ENCODE measurements at places on chromosomes 6 and 20. TPM values are rescaled to one million over a fixed set of nuclear protein-coding genes. Genes with fewer than 3 reads are reported as not detected.

- no peaks in the 10 kb centered on the region for H3K27me3 ChIP-seq
- no peak for DNase-seq
- no peak overlapping the region for H3K4me3 ChIP-seq
- H3K4me1 ChIP-seq, result no peaks in the 10 kb centered on the region
Measured at GRCh38 chr20:19649041-19649440, 109.0 kb upstream of the RIN2 start.

DNA sequence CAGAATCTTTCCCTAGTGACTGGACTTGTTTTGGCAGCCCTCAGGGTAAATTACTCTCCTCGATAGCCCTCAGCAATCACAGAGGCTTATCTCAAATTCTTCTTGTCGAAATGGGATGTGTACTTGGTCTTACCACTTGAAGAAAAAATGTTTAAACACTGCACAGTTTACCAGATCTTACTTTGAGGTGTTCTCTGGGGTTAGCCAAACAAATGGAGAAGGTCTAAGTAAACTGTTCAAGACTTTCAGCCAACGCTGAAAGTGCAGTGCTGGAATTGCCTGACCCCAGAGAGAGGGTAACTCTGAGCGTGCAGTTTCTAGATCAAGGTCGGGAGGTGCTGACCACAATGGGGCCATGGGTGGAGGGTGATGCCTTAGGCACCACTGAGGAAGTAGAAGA lies 39.2 kb downstream of the MYLIP start:
- no peaks in the 10 kb centered on the region for H3K4me1 ChIP-seq
- no peak overlapping the region for H3K27ac ChIP-seq
- H3K36me3 ChIP-seq, result no peaks in the 10 kb centered on the region
- H3K27me3 ChIP-seq, result no peaks in the 10 kb centered on the region
- no peak for DNase-seq

- no peak overlapping the region for H3K27ac ChIP-seq
- no peaks in the 10 kb centered on the region for H3K36me3 ChIP-seq
- no peak for DNase-seq
- H3K4me1 ChIP-seq, result no peaks in the 10 kb centered on the region
- H3K4me3 ChIP-seq, result no peak overlapping the region
Measured at GRCh38 chr6:77573843-77574242, 79.0 kb upstream of the MEI4 start.

GRCh38 chr20:20454367-20454766 lies 86.5 kb downstream of the INSM1 start:
- no peaks in the 10 kb centered on the region for H3K36me3 ChIP-seq
- H3K27ac ChIP-seq, result no peak overlapping the region
- H3K27me3 ChIP-seq, result no peaks in the 10 kb centered on the region
- no peak overlapping the region for H3K4me3 ChIP-seq
- no peaks in the 10 kb centered on the region for H3K4me1 ChIP-seq

- peak overlapping the region; percentile 33 for H3K27ac ChIP-seq
- no peak overlapping the region for H3K4me3 ChIP-seq
- no peaks in the 10 kb centered on the region for H3K27me3 ChIP-seq
- DNase-seq, result no peak
- no peaks in the 10 kb centered on the region for H3K36me3 ChIP-seq
Measured at GRCh38 chr6:74606582-74607071, 599.2 kb downstream of the COL12A1 start.

GNRH2 gene
- not detected for total RNA-seq

GRCh38 chr6:33315793-33316602 lies 1.5 kb downstream of the ZBTB22 start:
- no peak overlapping the region for H3K4me3 ChIP-seq
- no peak for DNase-seq
- peak overlapping the region; percentile 98 for H3K27ac ChIP-seq
- H3K36me3 ChIP-seq, result no peaks in the 10 kb centered on the region
- no peaks in the 10 kb centered on the region for H3K27me3 ChIP-seq
- peaks cover 4% of the 10 kb centered on the region for H3K4me1 ChIP-seq

SOX4 gene
- total RNA-seq, result 18.2 TPM

- H3K36me3 ChIP-seq, result no peaks in the 10 kb centered on the region
- H3K27me3 ChIP-seq, result no peaks in the 10 kb centered on the region
Measured at GRCh38 chr20:61980647-61981583, 84.8 kb downstream of the TAF4 start.

DNA sequence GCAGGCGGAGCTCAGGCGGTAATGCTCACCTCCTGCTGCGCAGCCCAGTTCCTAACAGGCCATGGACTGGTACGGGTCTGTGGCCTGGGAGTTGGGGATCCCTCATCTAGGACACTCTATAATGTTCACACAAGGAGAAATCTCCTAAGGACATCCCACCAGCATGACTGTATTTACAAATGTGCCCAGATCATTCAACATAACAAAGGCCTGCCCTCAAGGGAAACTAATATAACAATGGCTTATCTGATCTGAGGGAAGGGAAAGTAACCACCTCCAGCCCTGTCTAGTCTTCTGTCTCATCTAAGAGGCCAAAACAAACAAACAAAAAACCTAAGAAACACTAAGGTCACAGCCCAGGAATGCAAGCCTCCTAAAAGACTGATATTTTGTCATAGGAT lies 232.8 kb downstream of the RNGTT start:
- H3K27ac ChIP-seq, result no peak overlapping the region
- DNase-seq, result no peak
- H3K36me3 ChIP-seq, result no peaks in the 10 kb centered on the region
- H3K27me3 ChIP-seq, result no peaks in the 10 kb centered on the region

VSX1 gene
- total RNA-seq, result not detected

DNA sequence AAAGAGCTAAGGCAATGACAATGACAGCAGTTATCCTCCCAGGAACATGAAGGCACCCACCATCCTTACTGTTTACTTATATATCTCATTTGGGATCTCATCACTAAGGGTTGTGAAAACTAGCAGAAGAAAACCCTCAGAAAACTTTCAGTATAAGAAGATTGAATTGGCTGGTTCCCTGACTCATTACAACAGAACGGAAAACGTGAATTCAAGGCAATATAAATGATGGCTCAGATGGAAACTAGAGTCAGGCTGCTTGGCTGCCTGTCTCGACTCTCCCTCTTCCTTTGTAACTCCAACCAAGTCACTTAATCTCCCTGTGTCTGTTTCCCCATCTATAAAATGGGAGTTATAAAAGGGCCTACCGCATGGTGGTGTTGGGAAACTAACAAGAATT lies 387.1 kb upstream of the JARID2 start:
- H3K27me3 ChIP-seq, result no peaks in the 10 kb centered on the region
- no peaks in the 10 kb centered on the region for H3K4me1 ChIP-seq
- no peak overlapping the region for H3K27ac ChIP-seq
- no peak overlapping the region for H3K4me3 ChIP-seq
- DNase-seq, result no peak
- H3K36me3 ChIP-seq, result no peaks in the 10 kb centered on the region

- DNase-seq, result no peak
- H3K27ac ChIP-seq, result no peak overlapping the region
- no peak overlapping the region for H3K4me3 ChIP-seq
- H3K4me1 ChIP-seq, result no peaks in the 10 kb centered on the region
- H3K36me3 ChIP-seq, result no peaks in the 10 kb centered on the region
- no peaks in the 10 kb centered on the region for H3K27me3 ChIP-seq
Measured at GRCh38 chr6:166707045-166707444, 80.0 kb upstream of the RPS6KA2 start.

GRCh38 chr20:36210436-36211021 lies 25.7 kb upstream of the AAR2 start:
- no peaks in the 10 kb centered on the region for H3K27me3 ChIP-seq
- H3K36me3 ChIP-seq, result peaks cover 11% of the 10 kb centered on the region
- H3K4me1 ChIP-seq, result no peaks in the 10 kb centered on the region
- no peak overlapping the region for H3K27ac ChIP-seq

ASIP gene
- 0.96 TPM for total RNA-seq

DNA sequence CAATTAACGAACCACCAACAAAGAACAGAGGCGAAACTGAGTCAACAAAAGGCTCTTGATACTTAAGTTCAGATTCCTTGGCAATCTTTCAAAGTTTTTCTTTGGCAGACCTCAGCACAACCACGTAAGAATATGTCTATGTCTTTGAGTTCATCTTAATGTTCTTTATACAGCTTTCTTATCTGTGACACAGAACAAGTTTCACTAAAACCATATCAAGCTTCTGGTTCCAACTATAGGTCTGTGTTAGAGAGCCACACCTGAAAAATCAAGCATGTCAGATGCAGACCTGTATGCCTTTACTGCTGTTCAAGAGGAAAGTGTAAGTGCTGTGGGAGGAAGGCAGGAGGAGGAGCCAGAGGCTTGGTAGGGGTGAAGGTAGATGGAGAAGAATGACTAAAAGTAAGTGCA lies 271.3 kb downstream of the KHDC1L start:
- H3K27ac ChIP-seq, result no peak overlapping the region
- H3K4me3 ChIP-seq, result no peak overlapping the region
- H3K4me1 ChIP-seq, result no peaks in the 10 kb centered on the region
- DNase-seq, result no peak
- H3K27me3 ChIP-seq, result no peaks in the 10 kb centered on the region

HRH3 gene
- not detected for total RNA-seq

Data from breast epithelium (tissue), 4 donors.